Kidney (tissue), 22 donors: ENCODE measurements at places on chromosomes 6 and 20. TPM values are rescaled to one million over a fixed set of nuclear protein-coding genes. Genes with fewer than 3 reads are reported as not detected.
A peak's percentile ranks its signal among the peaks of the same experiment; 100 is the strongest.

GRCh38 chr6:6648692-6649343 lies 60.3 kb downstream of the LY86 start:
- no peak overlapping the region for H3K4me3 ChIP-seq
- no peaks in the 10 kb centered on the region for H3K36me3 ChIP-seq
- H3K27ac ChIP-seq, result no peak overlapping the region
- no peaks in the 10 kb centered on the region for H3K27me3 ChIP-seq

DNA sequence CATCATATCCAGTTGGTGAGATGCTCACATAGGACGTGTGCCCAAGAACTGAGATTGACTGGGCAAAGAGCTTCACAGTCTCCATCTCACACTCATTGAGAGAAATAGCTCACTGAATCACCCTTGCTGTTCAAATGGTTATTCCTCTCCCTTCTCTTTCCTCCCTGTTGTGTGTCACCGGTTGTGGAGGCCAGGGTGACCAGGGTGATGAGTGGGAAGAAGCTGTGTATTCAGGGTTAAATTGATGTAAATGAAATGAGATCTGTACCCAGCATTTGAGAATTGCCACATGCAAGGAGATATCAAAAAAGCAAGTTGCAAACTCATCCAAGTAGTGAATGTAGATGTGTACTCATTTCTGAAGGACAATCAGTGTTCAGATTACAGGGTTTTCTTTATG lies 36.6 kb upstream of the VAPB start:
- no peaks in the 10 kb centered on the region for H3K27me3 ChIP-seq
- H3K36me3 ChIP-seq, result peaks cover 11% of the 10 kb centered on the region
- no peak overlapping the region for H3K27ac ChIP-seq
- no peaks in the 10 kb centered on the region for H3K4me1 ChIP-seq
- no peak overlapping the region for H3K4me3 ChIP-seq

DNA sequence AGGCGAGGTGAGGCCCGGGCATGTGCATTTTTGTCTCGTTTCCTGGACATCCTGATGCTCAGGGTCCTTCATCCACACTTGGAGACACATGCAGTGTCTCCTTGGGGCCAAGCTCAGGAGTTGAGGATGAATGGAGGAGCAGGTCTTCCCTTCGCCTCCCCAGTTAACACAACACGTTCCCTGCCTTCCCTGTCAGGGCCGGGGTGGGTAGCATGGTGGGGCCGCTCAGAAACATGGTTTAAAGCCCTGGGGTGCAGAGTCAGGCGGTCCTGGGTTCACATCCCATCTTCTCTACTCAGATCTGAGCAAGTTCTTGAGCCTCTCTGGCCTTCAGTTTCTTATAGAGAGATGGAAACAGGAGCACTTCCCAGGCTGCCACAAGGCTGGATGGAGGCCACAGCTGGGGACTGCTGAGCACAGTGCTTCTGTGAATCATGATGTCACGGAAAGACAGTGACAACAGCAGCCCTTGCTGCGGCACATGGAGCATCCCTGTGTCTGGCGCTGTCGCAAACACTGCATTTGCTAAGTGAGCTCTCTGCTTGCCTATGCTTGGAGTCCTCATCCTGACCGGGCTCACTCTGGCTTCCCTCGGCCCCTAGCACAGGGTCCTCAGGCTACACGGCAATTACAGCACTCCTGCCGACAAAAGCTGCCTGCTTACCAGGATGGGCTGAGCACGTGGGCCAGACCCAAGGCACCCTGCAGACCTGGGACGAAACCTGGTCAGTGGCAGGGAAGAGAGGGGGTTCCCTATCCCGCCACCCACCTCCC lies 45.6 kb upstream of the STX16 start:
- H3K27ac ChIP-seq, result no peak overlapping the region
- DNase-seq, result no peak
- no peak overlapping the region for H3K4me3 ChIP-seq
- H3K4me1 ChIP-seq, result no peaks in the 10 kb centered on the region

GRCh38 chr20:62616728-62617621 lies 25.3 kb upstream of the SLCO4A1 start:
- H3K36me3 ChIP-seq, result no peaks in the 10 kb centered on the region
- H3K27me3 ChIP-seq, result no peaks in the 10 kb centered on the region
- peak; percentile 80 for DNase-seq
- H3K4me1 ChIP-seq, result peaks cover 3% of the 10 kb centered on the region

DNA sequence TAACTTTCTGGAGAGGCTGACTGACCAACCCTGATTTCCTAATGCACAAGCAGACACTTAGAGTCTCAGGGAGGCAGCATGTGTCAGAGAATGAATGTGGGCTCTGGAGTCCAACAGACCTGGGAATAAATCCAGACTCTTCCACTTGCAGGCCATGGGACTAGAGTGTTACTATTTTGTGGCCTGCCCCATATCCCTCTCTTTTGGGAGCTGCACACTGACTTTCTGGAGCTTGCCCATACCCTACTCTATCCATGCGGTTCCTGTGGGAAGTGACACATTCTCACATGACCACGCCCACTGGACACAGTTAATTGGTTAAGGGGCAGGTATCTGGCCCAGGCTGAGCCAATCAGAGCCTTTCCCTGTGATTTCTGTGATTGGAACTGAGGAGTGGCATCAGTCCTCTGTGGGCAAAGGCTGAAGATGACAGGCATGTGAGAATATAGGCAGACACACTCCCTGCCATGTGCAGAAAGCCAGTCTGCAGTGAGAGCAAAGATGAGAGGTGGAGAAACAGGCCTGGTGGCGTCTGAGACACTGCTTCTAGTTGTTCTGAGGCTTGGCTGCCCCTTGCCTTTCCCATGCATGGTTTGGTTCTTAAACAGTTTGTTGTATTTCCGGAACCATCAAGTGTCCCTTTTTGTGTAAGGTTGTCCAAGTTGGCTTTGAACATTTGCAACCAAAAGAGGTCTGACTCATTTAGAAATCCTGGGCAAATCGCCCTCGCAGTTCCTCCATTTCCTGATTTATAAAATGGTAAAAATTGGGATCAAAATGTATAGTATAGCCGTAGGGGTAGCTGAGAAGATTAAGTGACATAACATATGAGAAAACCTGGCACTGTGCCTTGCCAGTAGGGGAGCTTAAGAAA lies 125.6 kb downstream of the CDC5L start:
- no peak overlapping the region for H3K27ac ChIP-seq
- H3K27me3 ChIP-seq, result no peaks in the 10 kb centered on the region
- DNase-seq, result no peak
- no peaks in the 10 kb centered on the region for H3K4me1 ChIP-seq
- no peaks in the 10 kb centered on the region for H3K36me3 ChIP-seq

DNA sequence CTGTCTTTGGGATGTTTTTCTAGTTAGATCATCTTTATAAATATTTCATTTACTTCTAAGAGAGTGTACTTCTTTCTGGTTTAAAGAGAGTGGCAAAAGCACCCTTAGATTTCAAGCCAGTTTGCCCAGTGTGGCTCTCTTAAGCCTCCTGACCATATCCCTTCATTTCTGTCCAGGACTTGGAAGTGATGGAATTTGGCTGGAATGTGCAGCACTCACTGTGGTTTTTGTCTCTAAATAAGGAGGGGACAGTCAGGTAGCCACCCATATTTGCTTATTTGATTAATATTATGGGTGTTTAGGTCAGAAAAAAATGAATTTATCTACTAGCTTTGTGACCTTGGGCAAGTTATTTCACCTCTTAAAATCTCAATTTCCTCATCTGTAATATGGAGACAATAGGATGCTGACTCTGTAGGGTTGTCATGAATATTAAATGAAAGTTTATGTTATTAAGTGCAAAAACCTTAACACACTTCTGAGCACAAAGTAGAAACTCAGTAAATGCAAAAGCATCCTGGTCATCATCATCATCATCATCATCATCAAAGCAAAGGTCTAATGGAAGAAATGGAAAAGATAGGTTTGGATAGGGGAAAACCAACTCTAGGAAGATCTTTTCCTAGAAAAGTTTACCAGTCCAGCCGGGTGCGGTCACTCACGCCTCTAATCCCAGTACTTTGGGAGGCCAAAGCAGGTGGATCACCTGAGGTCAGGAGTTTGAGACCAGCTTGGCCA lies 3.1 kb downstream of the CRYBG1 start:
- no peaks in the 10 kb centered on the region for H3K27me3 ChIP-seq
- H3K4me3 ChIP-seq, result no peak overlapping the region
- no peak for DNase-seq
- H3K36me3 ChIP-seq, result no peaks in the 10 kb centered on the region

GRCh38 chr20:31829731-31830130 lies 10.6 kb downstream of the MYLK2 start:
- DNase-seq, result no peak
- H3K4me3 ChIP-seq, result no peak overlapping the region
- H3K27ac ChIP-seq, result no peak overlapping the region
- no peaks in the 10 kb centered on the region for H3K27me3 ChIP-seq

DNA sequence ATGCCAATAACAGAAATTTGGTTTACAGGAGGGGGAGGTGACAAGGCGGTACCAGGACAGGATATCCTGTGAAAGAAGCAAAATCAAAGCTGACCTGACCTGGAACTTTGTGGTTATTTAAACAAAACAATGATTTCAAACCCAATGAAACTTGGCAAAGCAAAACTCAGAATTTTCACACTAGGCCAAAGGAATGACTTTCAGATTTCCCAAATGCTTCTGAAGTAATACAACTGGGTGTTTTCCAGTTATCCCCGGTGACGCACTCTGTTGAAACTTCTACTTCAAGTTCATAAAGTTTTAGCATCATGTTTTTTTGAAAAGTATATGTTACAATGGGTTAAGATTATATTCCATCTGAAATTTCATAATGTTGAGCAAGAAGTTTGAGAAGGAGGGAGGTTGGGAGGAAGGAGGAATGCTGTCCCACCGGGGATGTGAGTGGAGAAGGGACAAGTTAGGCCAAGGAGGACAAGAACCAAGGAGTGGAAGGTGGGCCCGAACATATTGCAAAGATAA lies 78.1 kb upstream of the TRAF3IP2 start:
- peak overlapping the region; percentile 74 for H3K27ac ChIP-seq
- no peaks in the 10 kb centered on the region for H3K4me1 ChIP-seq
- H3K36me3 ChIP-seq, result no peaks in the 10 kb centered on the region

GRCh38 chr6:147712841-147713240 lies 204.4 kb downstream of the SAMD5 start:
- DNase-seq, result no peak
- no peak overlapping the region for H3K4me3 ChIP-seq
- no peaks in the 10 kb centered on the region for H3K4me1 ChIP-seq
- H3K27me3 ChIP-seq, result no peaks in the 10 kb centered on the region
- no peaks in the 10 kb centered on the region for H3K36me3 ChIP-seq
- H3K27ac ChIP-seq, result no peak overlapping the region

- peaks cover 40% of the 10 kb centered on the region for H3K4me1 ChIP-seq
- peak within 1 kb of the TSS; percentile 99 for H3K27ac ChIP-seq
- H3K27me3 ChIP-seq, result no peaks in the 10 kb centered on the region
- H3K4me3 ChIP-seq, result peak within 1 kb of the TSS; percentile 97
- peaks cover 18% of the 10 kb centered on the region for H3K36me3 ChIP-seq
- peak; percentile 100 for DNase-seq
These were observed at the start of the genes RXRB and SLC39A7 for GRCh38 chr6:33200219-33201146. TSS of gene RXRB (minus strand) at chr6:33200665. CDS start at chr6:33200476, 189 bp downstream. TSS of gene SLC39A7 (plus strand) at chr6:33200867. CDS start at chr6:33201246, 379 bp downstream.

GRCh38 chr6:68333442-68333841 lies 301.6 kb upstream of the ADGRB3 start:
- no peak for DNase-seq
- no peak overlapping the region for H3K4me3 ChIP-seq
- H3K4me1 ChIP-seq, result no peaks in the 10 kb centered on the region
- no peaks in the 10 kb centered on the region for H3K27me3 ChIP-seq
- no peaks in the 10 kb centered on the region for H3K36me3 ChIP-seq

GRCh38 chr6:72620871-72621290 lies 983 bp upstream of the KCNQ5 start:
- H3K4me3 ChIP-seq, result peak overlapping the region; percentile 42
- H3K36me3 ChIP-seq, result no peaks in the 10 kb centered on the region
- H3K4me1 ChIP-seq, result peaks cover 10% of the 10 kb centered on the region
- peaks cover 10% of the 10 kb centered on the region for H3K27me3 ChIP-seq
- H3K27ac ChIP-seq, result no peak overlapping the region

GRCh38 chr6:40054602-40055001 lies 120.3 kb upstream of the MOCS1 start:
- H3K4me3 ChIP-seq, result no peak overlapping the region
- no peaks in the 10 kb centered on the region for H3K4me1 ChIP-seq
- no peaks in the 10 kb centered on the region for H3K27me3 ChIP-seq
- DNase-seq, result no peak

DNA sequence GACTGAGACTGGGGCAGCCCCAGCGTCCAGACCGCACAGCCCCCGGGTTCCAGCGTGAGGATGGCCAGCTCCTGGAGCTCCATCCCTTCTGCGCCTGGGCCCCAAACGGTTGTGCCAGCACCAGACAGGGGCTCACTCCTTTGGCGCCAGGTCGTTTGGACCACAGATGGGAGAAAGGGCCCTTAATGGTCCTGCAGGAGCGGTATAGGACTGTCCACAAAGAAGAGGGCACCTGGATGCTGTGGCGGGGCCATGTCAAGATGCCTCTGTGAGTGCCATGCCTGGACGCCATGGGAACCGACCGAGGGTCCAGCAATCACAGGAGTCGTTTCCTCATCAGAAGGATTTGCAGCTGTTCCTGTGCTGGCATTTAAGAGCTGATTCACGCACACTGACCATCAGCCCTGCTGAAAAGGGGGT lies 82.7 kb downstream of the DLL1 start:
- H3K4me3 ChIP-seq, result no peak overlapping the region
- H3K27ac ChIP-seq, result no peak overlapping the region
- H3K27me3 ChIP-seq, result no peaks in the 10 kb centered on the region

DNA sequence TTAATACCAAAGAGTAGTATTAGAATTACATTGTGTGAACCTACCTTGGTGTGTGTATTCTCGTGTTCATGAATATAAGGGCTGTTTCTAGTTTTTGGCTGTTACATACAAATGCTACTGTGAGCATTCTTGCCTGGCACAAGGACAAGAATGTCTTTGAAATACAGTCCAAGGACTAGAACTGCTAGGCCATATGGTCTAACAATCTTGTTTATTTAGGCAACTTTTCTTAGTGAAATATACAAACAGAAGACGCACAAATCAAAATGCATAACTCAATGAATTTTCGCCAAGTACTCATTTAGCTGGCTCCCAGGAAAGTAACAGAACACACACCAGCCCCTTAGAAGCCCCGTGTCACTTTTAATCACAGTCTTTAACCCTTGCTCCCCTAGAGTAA lies 28.5 kb downstream of the KDM1B start:
- DNase-seq, result no peak
- H3K27me3 ChIP-seq, result no peaks in the 10 kb centered on the region
- no peaks in the 10 kb centered on the region for H3K4me1 ChIP-seq
- H3K4me3 ChIP-seq, result no peak overlapping the region

The UNC5CL gene
- total RNA-seq, result 53.7 TPM

The HLA-DQA1 gene
- 63.5 TPM for total RNA-seq

The ADGB gene
- total RNA-seq, result not detected

The FGD2 gene
- total RNA-seq, result 49.5 TPM

The CYP39A1 gene
- total RNA-seq, result 6.0 TPM

The SGK2 gene
- 42.9 TPM for total RNA-seq
